ENCODE measurements at places on chromosomes 13 and 19.

DNA sequence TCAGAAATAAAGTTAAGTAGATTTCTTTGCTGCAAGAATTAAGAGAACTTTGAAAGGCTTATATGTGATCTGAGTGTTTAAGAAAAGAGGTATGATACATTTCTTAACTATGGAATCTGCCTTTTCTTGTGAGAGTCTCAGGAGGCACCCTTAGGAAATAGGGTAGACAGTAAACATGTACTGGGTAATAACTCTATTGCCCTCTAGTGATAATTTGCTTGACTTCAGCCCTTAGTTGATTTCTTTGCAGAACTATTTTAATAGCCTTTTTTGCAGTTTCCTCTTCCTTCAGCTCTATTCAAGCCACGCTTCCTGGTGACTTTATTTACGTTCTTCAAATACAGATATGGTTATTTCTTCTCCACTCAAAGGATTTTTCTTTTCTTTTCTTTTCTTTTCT lies 37.0 kb upstream of the CCNA1 start:
- DNase-seq, result no peak

DNA sequence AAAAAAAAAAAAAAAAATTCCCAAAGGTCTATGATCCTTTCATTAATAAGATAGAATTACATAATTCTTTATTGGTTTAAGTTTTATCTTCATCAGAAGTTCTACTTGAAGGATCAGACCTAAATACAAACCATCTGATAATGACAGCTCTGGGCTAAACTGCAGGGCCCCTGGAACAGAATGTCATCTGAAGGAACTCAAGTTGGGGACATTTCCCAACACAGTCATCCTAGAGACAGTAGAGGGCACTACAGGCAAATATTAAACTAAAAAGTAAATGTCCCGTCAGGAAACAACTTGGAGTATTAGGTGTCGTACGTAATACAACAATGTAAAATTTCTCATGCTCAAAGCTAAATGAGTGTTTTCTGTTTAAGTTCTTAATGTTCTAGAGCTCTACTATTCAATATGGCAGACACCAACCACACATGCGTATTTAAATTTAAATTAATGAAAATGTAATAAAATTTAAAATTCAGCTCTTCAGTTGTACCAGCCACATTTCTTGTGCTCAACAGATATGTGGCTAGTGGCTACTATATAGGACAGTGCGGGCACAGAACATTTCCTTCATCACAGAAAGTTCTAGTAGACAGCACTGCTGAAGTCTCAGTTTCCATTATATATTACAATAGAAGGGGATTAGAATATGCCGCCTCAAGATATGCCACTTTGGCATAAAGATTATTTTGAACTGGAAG lies 21.8 kb upstream of the NAXD start:
- DNase-seq, result peak; percentile 63

GRCh38 chr19:31553846-31554215 lies 204.6 kb upstream of the TSHZ3 start:
- DNase-seq, result no peak

GRCh38 chr19:11377756-11378155 lies 3.3 kb downstream of the SWSAP1 start:
- DNase-seq, result no peak

GRCh38 chr19:5590151-5590864 lies 22.6 kb upstream of the TINCR start:
- DNase-seq, result no peak

DNA sequence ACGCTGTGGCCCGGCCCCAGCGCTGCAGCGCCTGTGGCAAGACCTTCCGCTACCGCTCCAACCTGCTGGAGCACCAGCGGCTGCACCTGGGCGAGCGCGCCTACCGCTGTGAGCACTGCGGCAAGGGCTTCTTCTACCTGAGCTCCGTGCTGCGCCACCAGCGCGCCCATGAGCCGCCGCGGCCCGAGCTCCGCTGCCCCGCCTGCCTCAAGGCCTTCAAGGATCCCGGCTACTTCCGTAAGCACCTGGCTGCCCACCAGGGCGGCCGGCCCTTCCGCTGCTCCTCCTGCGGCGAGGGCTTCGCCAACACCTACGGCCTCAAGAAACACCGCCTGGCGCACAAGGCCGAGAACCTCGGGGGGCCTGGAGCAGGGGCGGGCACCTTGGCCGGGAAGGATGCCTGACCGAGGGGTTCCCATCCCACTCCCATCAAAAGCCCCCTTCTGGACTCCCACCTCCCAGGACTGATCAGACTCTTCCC lies 7.9 kb downstream of the ZNF784 start:
- no peak for DNase-seq

DNA sequence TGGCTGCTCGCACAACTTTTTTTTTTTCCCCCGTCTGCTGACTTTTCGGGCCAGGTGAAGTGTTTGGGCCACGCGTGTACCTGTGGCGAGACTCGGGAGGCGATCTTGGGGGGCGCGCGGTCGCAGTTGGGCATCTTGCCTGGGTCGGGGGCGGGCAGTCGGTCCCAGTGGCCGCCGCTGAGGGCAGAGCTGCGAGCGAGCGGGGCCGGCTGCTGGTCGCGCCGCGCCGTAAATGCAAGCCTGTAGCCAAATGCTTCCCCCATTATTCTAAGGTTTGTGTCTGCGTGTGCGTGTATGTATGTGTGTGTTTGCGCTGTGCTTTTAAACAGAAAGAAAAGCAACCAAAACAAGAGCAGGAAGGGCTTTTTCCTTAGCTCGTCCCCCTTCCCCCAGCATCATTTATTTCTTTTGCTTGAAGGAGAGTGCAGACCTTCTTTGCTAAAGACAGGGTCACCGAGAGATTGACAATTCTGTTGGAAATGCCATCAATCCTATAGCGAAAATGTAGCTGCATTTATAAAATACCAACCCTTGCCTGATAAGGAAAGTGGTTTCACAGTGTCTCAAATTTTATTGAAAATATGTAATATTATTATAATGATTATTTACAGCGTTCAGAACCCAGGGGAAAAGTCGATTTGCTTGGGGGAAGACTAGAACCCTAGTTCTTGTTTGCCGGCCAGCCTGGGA lies 143.2 kb upstream of the ZNF536 start:
- no peak for DNase-seq

GRCh38 chr13:26831336-26831908 lies 70.8 kb upstream of the GPR12 start:
- DNase-seq, result no peak

DNA sequence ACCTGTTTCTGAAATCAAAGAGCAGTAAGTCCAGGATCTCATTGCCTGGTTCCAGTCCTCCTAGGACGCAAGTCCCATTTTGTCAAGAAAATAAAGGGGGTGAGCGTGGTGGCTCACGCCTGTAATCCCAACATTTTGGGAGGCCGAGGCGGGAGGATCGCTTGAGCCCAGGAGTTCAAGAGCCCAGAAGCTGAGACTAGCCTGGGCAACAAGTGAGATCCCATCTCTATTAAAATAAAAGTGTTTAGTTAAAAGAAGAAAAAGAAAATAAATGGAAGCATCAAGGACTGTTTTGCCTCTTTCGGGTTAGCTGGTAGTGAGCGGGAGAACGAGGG lies 344 bp upstream of the HAUS5 start:
- DNase-seq, result no peak

DNA sequence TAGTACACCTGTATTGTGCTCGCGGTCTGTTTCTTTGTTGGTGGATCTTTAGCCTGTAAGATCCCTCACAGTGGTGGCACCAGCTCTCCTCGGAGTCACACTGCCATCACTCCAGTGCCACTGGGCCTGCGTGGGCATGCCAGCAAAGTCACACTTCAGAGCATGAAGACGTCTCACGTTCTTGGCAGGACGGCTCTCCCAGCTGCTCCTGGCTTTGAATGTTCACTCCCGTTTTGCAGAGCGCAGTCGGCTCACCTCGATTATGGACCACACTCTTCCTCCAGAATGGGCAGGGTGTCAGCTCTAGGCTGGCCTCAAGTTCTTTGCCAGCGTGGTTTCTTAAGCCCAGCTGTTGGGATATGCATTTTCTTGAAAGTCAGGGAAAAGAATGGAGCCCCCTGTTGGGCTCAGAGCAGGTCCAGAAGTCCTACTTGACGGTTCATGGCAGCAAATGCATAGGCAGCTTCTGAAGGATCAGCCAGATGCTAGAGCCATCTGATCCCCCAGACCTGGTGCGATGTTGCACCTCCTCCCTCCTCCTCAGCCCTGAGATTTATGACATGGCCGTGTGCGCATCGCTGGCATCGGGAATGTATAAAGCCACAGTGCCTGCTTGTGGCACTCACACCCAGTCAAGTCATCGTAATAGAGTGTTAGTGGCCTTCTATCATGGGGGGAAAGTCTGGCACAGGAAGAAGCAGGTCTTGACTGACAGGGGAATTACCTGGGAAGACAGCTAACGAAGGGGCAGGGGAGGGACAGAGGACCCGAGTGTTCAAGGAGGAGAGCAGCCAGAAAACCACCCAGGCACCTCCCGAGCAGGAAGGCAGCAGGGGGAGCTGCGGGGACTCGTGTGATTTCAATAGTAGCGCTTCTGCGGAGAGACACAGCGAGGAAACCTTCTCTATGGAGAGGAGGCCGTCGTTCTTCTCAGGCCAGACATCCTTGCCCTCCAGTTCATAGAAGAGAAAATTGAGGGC lies 40.2 kb upstream of the NPAS1 start:
- no peak for DNase-seq

DNA sequence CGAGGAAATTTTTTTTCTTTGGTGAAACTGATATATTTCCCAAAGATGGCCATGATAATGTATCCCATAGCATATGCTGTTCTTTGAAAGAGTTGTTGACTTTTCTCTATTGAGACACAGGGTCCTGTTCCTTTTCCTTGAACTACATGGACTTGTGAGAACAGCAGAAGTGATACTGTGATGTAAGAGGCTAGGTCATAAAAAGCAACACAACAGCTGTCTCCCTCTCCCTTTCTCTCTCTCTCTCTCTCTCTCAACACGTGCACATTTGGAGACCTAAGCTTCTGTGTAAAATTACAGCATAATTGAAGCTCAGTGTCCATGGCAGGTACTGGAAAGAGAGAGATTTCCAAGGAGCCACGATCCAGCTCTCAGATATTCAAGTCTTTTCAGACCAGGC lies 1712.4 kb downstream of the EFNB2 start:
- DNase-seq, result no peak

GRCh38 chr13:58239774-58240268 lies 608.3 kb downstream of the PCDH17 start:
- no peak for DNase-seq

DNA sequence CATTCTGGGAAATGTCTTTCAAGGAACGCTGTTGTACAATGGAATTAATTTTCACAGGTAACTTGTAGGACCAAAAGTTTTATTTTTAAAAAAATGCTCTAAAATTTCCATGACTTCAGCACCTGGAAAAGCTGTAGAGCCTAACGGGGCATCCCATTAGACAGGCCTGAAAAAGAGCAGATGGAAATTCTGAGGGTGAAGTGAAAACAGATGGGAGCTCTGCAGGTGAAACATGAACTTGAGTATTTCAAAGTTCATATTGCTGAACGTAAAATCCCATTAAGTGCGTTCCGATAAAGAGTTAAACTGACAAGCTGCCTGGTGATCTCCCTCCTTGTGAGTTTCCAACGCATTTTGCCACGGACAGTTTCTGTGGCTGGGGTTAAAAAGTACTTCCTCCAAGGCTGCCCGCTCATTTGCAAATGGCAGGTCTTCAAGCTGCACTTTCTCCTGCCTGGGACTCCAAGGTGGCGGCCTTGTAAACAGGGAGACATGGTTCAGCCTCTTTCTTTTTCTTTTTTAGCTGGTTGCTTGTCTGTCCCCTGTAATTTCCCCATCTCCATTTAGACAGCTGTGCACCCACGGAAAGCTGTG lies 450.4 kb downstream of the FGF9 start:
- DNase-seq, result no peak

GRCh38 chr19:33436360-33437345 lies 63.1 kb downstream of the CEBPG start:
- no peak for DNase-seq

GRCh38 chr13:79860791-79861190 lies 379.8 kb downstream of the NDFIP2 start:
- DNase-seq, result no peak

- no peak for DNase-seq
These were observed 9.1 kb downstream of the CACTIN start for GRCh38 chr19:3617463-3617862.

DNA sequence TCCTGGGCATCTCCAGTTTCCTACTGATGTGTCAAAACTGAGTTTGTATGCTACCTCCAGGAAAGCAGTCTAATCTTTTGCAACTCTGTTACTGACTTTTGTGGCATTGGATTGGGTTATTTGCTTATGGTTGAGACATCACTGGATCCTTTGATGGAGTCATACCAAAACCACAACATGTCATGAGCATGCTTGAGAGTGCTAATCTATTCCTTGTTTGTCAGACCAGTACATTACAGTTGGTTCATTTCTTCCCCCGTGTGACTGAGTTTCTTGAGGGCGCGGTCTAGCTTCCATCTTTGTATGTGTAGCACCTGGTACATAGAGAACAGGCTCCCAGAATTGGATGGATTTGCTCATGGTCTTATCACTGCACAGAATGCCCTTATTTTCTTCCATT lies 43.2 kb downstream of the SUGT1 start:
- peak; percentile 4 for DNase-seq

DNA sequence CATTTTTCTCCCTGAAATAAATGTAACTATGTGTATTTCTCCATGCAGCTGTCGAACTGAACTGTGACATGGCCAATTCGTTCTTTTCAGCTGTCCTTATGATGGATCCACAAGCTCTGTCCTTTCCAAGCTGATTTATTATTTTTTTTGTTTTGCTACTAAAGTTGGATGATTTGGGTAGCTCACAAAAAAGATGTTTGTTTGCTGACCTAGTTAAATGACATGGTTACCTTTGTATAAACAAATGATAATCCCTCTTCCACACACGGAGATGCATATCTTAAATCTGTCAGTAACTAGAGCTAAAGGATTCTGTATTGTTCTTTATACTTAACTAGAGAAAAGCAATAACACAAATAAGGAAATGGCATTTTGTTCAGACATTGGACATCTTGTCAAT lies 884.3 kb upstream of the PCDH20 start:
- no peak for DNase-seq

DNA sequence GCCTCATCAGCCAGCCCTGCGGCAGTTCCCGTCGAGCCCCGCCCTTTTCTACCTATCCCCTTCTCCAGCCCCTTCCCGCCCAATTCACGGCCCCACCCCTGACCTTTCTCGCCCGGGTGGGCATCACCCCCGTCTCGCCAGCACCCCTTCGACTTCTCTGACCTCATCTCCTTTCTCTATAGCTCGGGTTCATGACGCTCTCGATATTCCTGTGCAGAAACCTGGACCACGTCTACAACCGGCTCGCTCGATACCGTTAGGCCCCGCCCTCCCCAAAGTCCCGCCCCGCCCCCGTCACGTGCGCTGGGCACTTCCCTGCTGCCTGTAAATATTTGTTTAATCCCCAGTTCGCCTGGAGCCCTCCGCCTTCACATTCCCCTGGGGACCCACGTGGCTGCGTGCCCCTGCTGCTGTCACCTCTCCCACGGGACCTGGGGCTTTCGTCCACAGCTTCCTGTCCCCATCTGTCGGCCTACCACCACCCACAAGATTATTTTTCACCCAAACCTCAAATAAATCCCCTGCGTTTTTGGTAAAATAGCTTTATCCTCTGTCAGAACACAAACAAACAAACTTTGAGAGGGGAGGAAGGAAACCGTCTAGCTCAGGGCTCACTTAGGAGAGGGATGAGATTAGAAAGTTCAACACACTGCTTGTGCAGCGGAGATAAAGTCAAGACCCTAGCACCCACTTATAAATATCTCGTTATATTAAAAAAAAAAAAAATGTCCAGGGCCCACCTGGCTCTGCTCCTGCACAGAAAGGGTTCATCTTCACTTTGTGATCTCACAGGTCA lies 5.1 kb downstream of the CD37 start:
- no peak for DNase-seq

Measured in CD14-positive monocyte (primary cell).